ENCODE measurements at places on chromosomes 12 and 14. TPM values are rescaled to one million over a fixed set of nuclear protein-coding genes. Genes with fewer than 3 reads are reported as not detected.

- DNase-seq: no peak
- no peaks in the 10 kb centered on the region for H3K27me3 ChIP-seq
- peak overlapping the region; percentile 99 for H3K27ac ChIP-seq
- peaks cover 36% of the 10 kb centered on the region for H3K4me1 ChIP-seq
- no peaks in the 10 kb centered on the region for H3K36me3 ChIP-seq
Measured at GRCh38 chr14:53153702-53154112, 584 bp upstream of the DDHD1 start.

- H3K4me1 ChIP-seq: no peaks in the 10 kb centered on the region
- no peak for DNase-seq
- H3K27me3 ChIP-seq: no peaks in the 10 kb centered on the region
- peaks cover 19% of the 10 kb centered on the region for H3K36me3 ChIP-seq
- H3K4me3 ChIP-seq: no peak overlapping the region
Measured at GRCh38 chr14:35835208-35835982, 9.3 kb downstream of the BRMS1L start.

- peaks cover 18% of the 10 kb centered on the region for H3K4me1 ChIP-seq
- H3K27me3 ChIP-seq: no peaks in the 10 kb centered on the region
- DNase-seq: no peak
Measured at GRCh38 chr12:26994109-26994508, 20.1 kb downstream of the TM7SF3 start.

- H3K27ac ChIP-seq: no peak overlapping the region
- no peaks in the 10 kb centered on the region for H3K27me3 ChIP-seq
- H3K4me3 ChIP-seq: no peak overlapping the region
- no peak for DNase-seq
Measured at GRCh38 chr14:69214393-69214792, 23.1 kb downstream of the EXD2 start.

GRCh38 chr12:106042037-106042436 is 96.7 kb downstream of the NUAK1 start:
- H3K36me3 ChIP-seq: peaks cover 5% of the 10 kb centered on the region
- H3K4me3 ChIP-seq: no peak overlapping the region
- no peak for DNase-seq
- no peak overlapping the region for H3K27ac ChIP-seq
- no peaks in the 10 kb centered on the region for H3K4me1 ChIP-seq

The POTEM gene
- polyA plus RNA-seq: not detected

GRCh38 chr14:85338895-85339294 is 191.0 kb upstream of the FLRT2 start:
- H3K27ac ChIP-seq: no peak overlapping the region
- H3K4me3 ChIP-seq: no peak overlapping the region
- no peaks in the 10 kb centered on the region for H3K27me3 ChIP-seq
- DNase-seq: no peak

- H3K4me1 ChIP-seq: peaks cover 67% of the 10 kb centered on the region
- H3K27ac ChIP-seq: peak overlapping the region; percentile 98
- no peaks in the 10 kb centered on the region for H3K36me3 ChIP-seq
- DNase-seq: peak; percentile 56
- H3K27me3 ChIP-seq: no peaks in the 10 kb centered on the region
Measured at GRCh38 chr14:68471029-68471963, 321.6 kb downstream of the ZFP36L1 start.

The C14orf180 gene
- not detected for polyA plus RNA-seq

- peak overlapping the region; percentile 54 for H3K4me3 ChIP-seq
- H3K27ac ChIP-seq: peak overlapping the region; percentile 94
- peaks cover 4% of the 10 kb centered on the region for H3K36me3 ChIP-seq
- H3K4me1 ChIP-seq: peaks cover 19% of the 10 kb centered on the region
- peak; percentile 83 for DNase-seq
Measured at GRCh38 chr12:103455020-103455763, 40.6 kb downstream of the C12orf42 start.

The GPR137C gene
- not detected for polyA plus RNA-seq

DNA sequence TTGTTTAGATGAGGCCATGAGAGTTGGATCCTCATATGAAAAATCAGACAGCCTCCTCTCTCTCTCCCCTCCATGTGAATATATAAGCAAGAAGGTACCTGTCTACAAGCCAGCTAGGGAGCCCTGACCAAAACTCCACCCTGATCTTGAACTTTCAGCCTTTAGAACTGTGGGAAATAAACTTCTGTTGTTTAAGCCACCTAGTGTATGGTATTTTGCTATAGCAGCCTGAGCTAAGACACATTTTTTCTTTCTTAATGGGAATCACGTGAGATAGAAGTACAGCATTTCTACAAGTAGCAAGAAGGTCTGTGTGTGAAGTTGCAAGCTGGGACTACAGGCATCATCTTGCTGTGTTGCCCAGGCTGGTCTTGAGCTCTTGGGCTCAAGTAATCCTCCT is 16.3 kb upstream of the ABHD12B start:
- H3K36me3 ChIP-seq: no peaks in the 10 kb centered on the region
- H3K27me3 ChIP-seq: no peaks in the 10 kb centered on the region
- no peak overlapping the region for H3K27ac ChIP-seq
- H3K4me1 ChIP-seq: peaks cover 14% of the 10 kb centered on the region
- H3K4me3 ChIP-seq: no peak overlapping the region
- no peak for DNase-seq

The POLE gene
- polyA plus RNA-seq: 1.7 TPM

The DNAJC22 gene
- polyA plus RNA-seq: not detected

The FAM90A1 gene
- polyA plus RNA-seq: not detected

The OVCH1 gene
- not detected for polyA plus RNA-seq

GRCh38 chr14:97572583-97573458 is 775.6 kb downstream of the VRK1 start:
- H3K4me3 ChIP-seq: no peak overlapping the region
- H3K27ac ChIP-seq: no peak overlapping the region
- no peaks in the 10 kb centered on the region for H3K27me3 ChIP-seq
- no peak for DNase-seq

DNA sequence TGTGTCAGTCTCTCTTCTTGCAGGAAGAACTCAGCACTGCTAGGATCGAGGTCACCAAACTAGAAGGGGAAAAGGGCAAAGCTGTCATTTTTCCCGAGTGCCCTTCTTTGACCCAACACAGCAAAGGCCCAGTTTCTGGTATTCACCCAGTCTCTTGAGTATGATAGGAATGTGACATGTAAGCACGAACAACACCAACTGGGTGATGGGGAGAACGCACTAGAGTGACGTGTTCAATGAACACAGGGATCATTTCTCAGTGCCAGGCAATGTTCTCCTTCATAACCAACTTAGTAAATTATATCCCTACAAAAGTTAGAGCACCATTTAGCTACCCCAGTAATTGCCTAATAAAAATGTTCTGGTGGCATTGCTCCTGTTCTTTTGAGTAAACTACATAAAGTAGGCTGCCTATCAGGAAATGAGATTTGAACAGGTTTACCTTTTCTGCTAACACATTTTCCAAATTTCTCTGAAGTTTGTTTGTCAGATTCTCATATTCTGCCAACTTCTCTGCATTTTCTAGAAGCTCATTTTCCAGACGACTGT is 64.5 kb downstream of the NIN start:
- no peak for DNase-seq
- no peak overlapping the region for H3K4me3 ChIP-seq
- H3K27ac ChIP-seq: peak overlapping the region; percentile 62
- no peaks in the 10 kb centered on the region for H3K27me3 ChIP-seq

- no peaks in the 10 kb centered on the region for H3K36me3 ChIP-seq
- peak; percentile 35 for DNase-seq
- no peaks in the 10 kb centered on the region for H3K27me3 ChIP-seq
- no peaks in the 10 kb centered on the region for H3K4me1 ChIP-seq
- H3K27ac ChIP-seq: no peak overlapping the region
Measured at GRCh38 chr14:50714450-50715073, 46.5 kb upstream of the SAV1 start.

The BBOF1 gene
- 5.2 TPM for polyA plus RNA-seq

GRCh38 chr12:62761658-62762057 is 173.3 kb downstream of the PPM1H start:
- H3K4me1 ChIP-seq: no peaks in the 10 kb centered on the region
- no peak overlapping the region for H3K27ac ChIP-seq
- no peaks in the 10 kb centered on the region for H3K27me3 ChIP-seq
- DNase-seq: no peak
- H3K4me3 ChIP-seq: no peak overlapping the region

The MYL6B gene
- 20.3 TPM for polyA plus RNA-seq

The TAS2R19 gene
- polyA plus RNA-seq: 0.51 TPM

DNA sequence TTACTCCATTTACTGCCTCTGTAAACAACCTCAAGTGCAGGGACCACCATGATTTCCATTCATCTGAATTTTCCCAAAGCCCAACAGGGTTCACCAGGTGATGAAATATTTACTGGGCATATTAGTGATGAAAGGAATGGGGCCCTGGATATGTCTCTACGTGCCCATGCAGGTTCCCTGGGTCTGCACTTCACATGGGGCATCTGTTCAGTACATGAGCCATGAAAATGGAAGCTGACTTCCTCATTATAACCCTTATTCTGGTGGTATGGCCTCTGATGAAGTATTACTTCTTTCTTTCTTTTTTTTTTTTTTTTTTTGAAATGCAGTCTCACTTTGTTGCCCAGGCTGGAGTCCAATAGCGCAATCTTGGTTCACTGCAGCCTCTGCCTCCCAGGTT is 26.5 kb upstream of the CORO1C start:
- peaks cover 5% of the 10 kb centered on the region for H3K27me3 ChIP-seq
- DNase-seq: no peak
- H3K4me3 ChIP-seq: no peak overlapping the region
- H3K36me3 ChIP-seq: no peaks in the 10 kb centered on the region
- H3K4me1 ChIP-seq: peaks cover 9% of the 10 kb centered on the region
- no peak overlapping the region for H3K27ac ChIP-seq

DNA sequence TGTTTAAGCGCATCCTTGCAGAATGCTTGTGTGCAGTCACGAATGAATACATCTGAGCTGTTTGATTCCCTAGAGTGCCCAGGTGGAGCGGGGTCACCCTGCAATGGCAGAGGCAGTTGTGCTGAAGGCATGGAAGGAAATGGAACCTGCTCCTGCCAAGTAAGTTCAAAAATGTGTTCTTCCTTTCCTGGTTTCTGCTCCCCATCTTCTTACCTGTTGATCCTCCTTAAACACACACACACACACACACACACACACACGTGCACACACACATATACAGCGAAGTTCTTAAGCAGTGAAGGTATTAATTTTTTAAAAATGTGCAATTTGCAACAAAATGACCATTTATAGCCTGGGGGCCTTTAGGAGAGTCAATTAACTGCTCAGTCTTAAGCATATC is 33.3 kb downstream of the STAB2 start:
- H3K27me3 ChIP-seq: peaks cover 33% of the 10 kb centered on the region
- no peak for DNase-seq
- H3K27ac ChIP-seq: no peak overlapping the region
- no peaks in the 10 kb centered on the region for H3K36me3 ChIP-seq

The CCDC196 gene
- not detected for polyA plus RNA-seq

The SIX6 gene
- polyA plus RNA-seq: not detected

DNA sequence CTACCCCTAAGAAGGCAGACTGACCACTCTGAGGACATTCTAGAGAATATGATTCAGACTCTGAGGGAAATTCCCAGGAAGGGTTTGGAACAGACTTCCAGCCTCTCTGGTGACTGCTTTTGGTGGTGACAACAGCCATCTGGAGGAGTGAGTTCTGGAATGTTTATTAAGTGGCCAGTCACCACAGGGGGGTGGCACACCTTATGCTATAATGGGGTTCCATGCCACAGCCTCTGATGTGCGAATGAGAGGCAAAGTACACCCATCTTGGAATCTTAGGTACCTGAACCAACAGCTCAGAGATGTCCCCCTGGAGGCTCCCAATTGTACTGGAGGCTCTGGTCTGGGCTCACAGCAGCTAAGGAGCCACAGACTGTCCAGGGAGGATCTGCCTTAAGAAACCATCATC is 9.5 kb upstream of the TINF2 start:
- no peaks in the 10 kb centered on the region for H3K36me3 ChIP-seq
- H3K4me1 ChIP-seq: peaks cover 19% of the 10 kb centered on the region
- H3K27ac ChIP-seq: no peak overlapping the region

The AQP6 gene
- polyA plus RNA-seq: not detected

The CLMN gene
- 12.9 TPM for polyA plus RNA-seq

The OAS2 gene
- 41.7 TPM for polyA plus RNA-seq

DNA sequence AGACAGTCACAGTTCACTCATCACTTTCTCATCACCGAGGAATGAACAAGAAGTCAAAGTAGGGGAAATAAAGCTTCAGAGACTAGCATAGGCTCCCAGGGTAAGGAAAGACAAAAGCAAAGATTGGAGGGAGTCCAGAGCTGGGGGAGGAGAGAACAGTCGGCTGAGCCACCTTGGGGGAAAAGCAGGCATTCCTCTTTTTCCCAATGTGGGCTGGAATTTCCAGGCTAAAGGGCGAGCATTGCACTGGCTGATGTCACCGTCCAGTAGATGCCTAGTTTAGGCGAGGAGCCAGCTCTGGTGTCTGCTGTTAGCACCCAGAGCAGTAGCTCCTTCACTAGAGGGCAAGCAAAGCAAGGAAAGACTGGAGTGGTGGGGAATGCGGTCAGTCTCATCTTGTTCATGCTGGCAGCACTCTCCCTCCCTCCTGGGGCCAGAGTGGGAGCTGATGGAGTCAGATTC is 8.5 kb upstream of the KRT75 start:
- no peak overlapping the region for H3K4me3 ChIP-seq
- H3K36me3 ChIP-seq: no peaks in the 10 kb centered on the region
- H3K27ac ChIP-seq: no peak overlapping the region
- peaks cover 20% of the 10 kb centered on the region for H3K27me3 ChIP-seq
- no peaks in the 10 kb centered on the region for H3K4me1 ChIP-seq
- no peak for DNase-seq

GRCh38 chr14:90518941-90519256 is 122.1 kb downstream of the CALM1 start:
- H3K4me1 ChIP-seq: no peaks in the 10 kb centered on the region
- H3K36me3 ChIP-seq: no peaks in the 10 kb centered on the region
- no peak overlapping the region for H3K27ac ChIP-seq
- no peak for DNase-seq

DNA sequence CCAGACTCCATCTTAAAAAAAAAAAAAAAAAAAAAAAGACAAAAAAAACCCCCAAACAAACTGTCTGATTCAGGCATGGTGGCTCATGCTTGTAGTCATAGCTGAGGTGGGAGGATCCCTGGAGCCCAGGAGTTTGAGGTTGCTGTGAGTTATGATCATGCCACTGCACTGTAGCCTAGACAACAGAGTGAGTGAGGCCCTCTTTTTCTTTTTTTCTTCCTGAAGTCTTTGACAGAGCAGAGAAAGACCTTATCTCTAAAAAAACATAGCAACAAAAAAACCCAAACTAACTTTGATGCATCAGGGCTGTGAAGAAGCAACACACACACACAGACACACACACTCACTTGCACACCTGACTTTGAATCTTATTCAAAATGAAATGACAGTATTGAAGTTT is 7.7 kb upstream of the AMN1 start:
- H3K4me3 ChIP-seq: no peak overlapping the region
- H3K4me1 ChIP-seq: peaks cover 57% of the 10 kb centered on the region
- H3K36me3 ChIP-seq: no peaks in the 10 kb centered on the region
- H3K27ac ChIP-seq: no peak overlapping the region

The KLRC2 gene
- polyA plus RNA-seq: not detected

- H3K27me3 ChIP-seq: no peaks in the 10 kb centered on the region
- H3K4me1 ChIP-seq: peaks cover 83% of the 10 kb centered on the region
- peak overlapping the region; percentile 97 for H3K27ac ChIP-seq
- peak overlapping the region; percentile 64 for H3K4me3 ChIP-seq
- DNase-seq: peak; percentile 73
Measured at GRCh38 chr12:49671031-49671765, 36.0 kb downstream of the FMNL3 start.
